ENCODE measurements at places on chromosomes 4 and X.
A peak's percentile ranks its signal among the peaks of the same experiment; 100 is the strongest.

- no peak for DNase-seq
Observed at GRCh38 chr4:147286846-147287587, 193.9 kb upstream of the EDNRA start.

GRCh38 chr4:13917015-13917414, 289.5 kb upstream of the BOD1L1 start:
- DNase-seq: no peak

DNA sequence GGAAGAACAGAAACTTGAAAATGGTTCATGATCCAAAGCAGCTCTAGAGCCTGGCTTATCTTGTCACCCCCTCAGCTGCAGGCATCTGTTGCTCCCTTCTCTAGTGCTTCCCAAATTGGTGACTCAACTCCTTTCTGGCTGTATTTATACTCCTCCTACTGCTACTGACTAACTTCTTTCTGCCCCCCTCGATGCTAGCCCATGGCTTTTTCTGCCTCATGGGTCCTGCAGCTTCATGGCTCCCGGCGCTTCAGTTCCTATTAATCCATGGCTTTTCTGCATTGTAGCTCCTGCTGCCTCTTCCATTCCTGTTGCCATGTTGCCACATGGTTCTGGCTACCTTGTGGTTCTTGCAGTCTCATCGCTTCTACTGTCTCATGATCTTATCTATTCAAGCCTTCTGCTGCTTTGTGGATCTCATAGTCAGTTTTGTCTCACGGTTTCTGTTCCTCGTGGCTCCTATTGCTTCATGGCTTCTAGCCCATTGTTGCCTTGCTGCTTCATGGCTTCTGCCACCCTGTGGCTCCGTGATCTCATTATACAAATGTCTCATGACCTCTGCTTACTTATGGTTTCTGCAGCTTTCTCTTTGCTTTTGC, 48.1 kb downstream of the SMC1A start:
- DNase-seq: no peak

- peak; percentile 85 for DNase-seq
Observed at GRCh38 chr4:53490965-53491622, 100.2 kb downstream of the LNX1 start.

- no peak for DNase-seq
Observed at GRCh38 chr4:151658959-151659600, 101.7 kb downstream of the GATB start.

- DNase-seq: no peak
Observed at GRCh38 chr4:187019896-187020295, 296.2 kb upstream of the FAT1 start.

GRCh38 chr4:118353534-118354030, 779 bp upstream of the PRSS12 start:
- DNase-seq: no peak

GRCh38 chrX:48892896-48893295, 4.7 kb downstream of the TIMM17B start:
- no peak for DNase-seq

GRCh38 chr4:107452717-107453630, 267.1 kb downstream of the PAPSS1 start:
- no peak for DNase-seq

DNA sequence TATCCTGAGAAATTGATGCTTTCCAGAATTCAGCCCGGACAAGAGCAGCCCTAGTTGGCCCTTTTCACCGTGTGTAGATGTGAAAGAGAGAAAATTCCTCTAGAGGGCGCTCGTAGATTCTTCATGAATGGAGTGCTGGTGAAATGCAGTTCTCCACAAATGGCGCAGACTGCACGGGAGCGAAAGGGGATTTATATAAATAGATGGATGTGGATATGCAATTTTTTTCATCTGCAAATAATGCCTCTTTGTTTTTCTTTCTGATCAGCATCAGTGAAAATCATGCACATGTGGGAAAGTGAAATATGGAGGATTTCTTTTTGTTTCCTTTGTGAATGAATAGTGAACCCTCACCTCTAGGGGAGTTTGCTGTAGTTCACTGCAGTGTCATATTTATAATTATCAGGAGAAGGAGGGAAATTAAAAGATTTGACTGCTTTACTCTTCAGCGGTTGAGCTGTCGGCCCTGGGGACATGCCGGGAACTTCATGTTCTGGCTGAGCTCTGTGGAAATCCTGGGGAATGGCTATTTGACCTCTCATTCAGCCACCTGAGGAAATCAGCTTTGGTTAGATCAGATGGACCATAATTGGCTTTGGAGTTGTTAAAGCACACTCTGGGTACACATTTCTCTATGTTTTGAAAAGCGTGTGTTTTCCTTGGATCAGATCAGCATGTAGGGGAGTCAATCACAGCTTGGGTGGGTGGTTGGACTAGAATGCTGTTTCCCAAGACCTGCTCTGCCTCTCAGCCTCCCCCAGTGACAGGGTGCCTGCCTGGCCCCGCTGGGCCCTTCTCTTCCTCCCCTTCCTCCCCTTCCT, 115.0 kb upstream of the SHISA3 start:
- peak; percentile 86 for DNase-seq

- no peak for DNase-seq
Observed at GRCh38 chr4:55258152-55258865, 87.7 kb upstream of the SRD5A3 start.

- DNase-seq: no peak
Observed at GRCh38 chrX:63503541-63503940, 152.4 kb upstream of the SPIN4 start.

DNA sequence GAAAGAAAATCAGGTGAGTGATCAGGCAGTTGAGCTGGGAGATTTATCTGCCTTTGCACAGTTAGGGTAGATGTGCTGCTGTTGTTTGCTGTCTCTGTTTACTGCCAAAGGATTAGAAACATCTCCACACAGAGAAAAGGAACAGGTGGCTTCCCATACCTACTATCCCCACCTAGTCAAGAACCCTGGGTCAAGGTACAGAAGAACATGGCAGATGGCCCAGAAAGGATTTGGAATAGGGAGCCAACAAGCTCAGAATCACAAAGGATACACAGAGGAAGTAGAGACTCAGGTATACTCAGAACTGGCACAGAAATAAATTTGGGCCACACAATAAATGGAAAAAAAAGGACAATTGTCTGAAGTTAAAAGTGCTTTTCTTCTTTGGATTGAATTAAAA, 64.3 kb downstream of the TIGD2 start:
- DNase-seq: no peak

- DNase-seq: no peak
Observed at GRCh38 chr4:3770323-3771163, 4.4 kb downstream of the ADRA2C start.

GRCh38 chr4:186727977-186728519, 4.4 kb upstream of the FAT1 start:
- peak; percentile 69 for DNase-seq

DNA sequence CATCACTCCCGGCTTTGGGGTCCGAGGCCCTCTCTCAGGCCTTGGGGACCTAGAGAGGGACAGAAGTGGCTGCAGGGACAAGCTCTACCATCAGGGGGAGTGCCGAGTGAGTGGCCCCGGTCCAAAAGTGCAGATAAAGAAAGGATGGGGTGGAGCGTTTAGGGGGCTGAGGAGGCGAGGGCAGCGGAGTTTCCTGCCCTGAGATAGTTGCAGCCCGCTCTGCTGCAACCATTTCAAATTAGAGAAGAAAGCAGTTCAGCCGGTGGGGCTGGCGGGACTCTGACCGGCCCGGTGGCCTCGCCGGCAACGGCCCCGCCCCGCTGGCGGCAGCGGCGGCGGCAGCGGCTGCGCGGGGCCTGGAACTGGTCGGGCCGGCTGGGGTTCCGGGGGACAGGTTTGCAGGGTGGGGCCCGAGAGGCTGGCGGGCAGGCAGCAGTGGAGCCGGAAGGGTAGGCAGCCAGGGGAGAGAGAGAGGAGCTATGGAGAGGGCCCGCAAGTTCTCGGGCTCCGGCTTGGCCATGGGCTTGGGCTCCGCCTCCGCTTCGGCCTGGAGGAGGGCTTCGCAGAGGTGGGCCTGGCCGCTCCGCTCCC, 7.6 kb downstream of the DLG3 start:
- peak; percentile 47 for DNase-seq

- DNase-seq: no peak
Observed at GRCh38 chr4:148435654-148436406, 6.4 kb downstream of the NR3C2 start.

DNA sequence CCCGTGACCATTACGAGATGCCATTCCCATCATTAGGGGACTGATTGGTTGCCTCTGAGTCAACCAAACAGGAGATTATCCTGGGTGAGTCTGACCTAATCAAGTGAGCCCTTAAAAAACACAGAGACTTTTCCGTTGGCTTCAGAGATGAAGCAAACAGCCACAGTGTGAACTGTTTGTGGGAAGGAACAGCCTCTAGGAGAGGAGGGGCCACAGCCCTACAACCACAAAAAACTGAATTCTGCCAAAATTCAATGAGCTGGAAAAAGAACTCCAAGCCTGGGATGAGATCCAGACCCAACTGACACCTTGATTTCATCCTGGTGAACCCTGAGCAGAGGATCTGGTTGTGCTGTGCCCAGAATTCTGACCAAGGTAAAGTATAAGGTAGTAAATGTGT, 31.3 kb upstream of the TBL1X start:
- DNase-seq: no peak

DNA sequence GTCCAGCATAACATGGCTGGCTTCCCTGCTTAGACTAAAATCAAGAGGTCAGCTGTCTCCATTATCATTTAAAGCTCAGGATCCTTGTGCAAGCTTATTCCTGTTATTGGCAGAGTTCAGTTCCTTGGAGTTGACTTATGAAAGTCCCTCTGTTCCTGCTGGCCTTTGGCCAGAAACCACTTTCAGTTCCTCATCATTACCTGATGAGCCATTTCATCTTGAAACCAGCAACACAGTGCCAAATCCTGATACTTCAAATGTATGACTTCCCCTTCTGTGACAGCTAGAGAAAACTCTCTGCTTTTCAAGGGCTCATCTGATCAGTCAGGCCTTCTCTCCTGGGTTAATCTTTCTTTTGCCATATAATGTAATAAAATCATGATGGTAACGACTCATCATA, 110.6 kb upstream of the FSTL5 start:
- DNase-seq: peak; percentile 59
